Pericardium fibroblast (primary cell): ENCODE measurements at places on chromosomes 2 and 18. TPM values are rescaled to one million over a fixed set of nuclear protein-coding genes. Genes with fewer than 3 reads are reported as not detected.

The SULT1C2 gene
- total RNA-seq, result not detected in 2 replicates

The SCN7A gene
- 2.6 and 4.3 TPM in 2 replicates for total RNA-seq

The CYP26B1 gene
- total RNA-seq, result 0.51 and 3.5 TPM in 2 replicates

The G6PC2 gene
- not detected in 2 replicates for total RNA-seq

The SOX11 gene
- 0.12 and 2.1 TPM in 2 replicates for total RNA-seq

The RNF125 gene
- 0.58 and 2.2 TPM in 2 replicates for total RNA-seq

The SLC38A11 gene
- not detected in 2 replicates for total RNA-seq

The REG3G gene
- not detected in 2 replicates for total RNA-seq

The ARHGEF4 gene
- total RNA-seq, result 6.4 and 8.3 TPM in 2 replicates

The MOGAT1 gene
- not detected in 2 replicates for total RNA-seq

The EPG5 gene
- total RNA-seq, result 14.1 and 14.5 TPM in 2 replicates

The MYO5B gene
- under 0.01 and 0.82 TPM in 2 replicates for total RNA-seq
